Activated CD8-positive, alpha-beta memory T cell treated with anti-CD3 and anti-CD28 coated beads for 1 hour (primary cell): ENCODE measurements at places on chromosomes 3 and 15.

- no peak for DNase-seq
Observed at GRCh38 chr15:89150762-89151664, 62.8 kb downstream of the ABHD2 start.

DNA sequence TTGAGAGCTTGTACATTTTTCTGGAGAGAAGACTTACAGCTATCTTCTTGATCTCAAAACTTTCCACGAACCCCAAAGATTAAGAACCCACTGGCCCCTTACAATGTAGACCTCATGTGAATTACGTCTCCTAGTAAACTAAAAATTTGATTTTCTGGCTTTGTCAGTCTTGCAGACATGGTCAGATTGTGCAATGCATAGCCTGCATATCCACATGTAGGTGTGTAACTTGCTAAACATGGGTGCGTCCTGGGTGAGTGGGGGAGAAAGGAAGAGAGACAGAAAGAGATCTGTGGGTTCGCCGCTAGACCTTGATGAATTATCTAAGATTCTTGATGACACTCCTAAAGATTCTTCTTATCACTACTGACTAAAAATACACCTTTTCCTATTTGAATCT lies 561.2 kb upstream of the MDFIC2 start:
- no peak for DNase-seq

DNA sequence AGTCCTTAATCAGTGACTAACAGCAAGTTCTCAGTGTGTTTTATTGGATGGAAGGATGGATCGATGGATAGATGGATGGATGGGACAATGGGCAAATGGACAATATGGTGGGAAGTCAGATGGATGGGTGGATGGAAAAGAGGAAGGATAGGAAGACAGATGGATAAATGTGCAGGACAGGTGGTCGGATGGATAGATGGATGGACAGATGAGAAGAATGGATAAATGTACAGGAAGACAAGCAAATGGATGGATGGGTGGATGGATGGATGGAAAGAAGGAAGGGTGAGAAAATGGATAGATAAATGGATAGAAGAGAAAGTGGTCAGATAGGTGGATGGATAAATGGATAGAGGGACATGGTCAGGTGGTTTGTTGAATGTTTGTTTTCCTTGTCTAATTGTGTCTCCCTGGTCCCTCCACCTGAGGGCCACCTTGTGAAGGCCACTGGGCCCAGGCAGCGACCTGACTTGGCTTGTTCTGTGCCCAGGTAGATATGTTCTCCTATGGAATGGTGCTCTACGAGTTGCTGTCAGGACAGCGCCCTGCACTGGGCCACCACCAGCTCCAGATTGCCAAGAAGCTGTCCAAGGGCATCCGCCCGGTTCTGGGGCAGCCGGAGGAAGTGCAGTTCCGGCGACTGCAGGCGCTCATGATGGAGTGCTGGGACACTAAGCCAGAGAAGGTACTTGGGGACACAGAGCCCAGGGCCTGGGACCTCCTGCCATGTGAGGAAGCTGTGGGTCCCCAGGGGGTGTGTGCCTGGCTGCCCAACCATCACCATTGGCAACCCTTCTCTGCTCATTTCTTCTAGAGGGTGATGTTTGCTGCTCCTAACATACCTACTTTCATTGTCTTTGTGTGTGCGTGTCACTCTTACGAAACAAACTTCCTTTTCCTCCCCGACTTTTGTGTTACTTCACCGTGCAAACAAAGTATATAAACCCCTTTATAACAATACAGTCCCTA lies 137.5 kb downstream of the LRRK1 start:
- DNase-seq = no peak

DNA sequence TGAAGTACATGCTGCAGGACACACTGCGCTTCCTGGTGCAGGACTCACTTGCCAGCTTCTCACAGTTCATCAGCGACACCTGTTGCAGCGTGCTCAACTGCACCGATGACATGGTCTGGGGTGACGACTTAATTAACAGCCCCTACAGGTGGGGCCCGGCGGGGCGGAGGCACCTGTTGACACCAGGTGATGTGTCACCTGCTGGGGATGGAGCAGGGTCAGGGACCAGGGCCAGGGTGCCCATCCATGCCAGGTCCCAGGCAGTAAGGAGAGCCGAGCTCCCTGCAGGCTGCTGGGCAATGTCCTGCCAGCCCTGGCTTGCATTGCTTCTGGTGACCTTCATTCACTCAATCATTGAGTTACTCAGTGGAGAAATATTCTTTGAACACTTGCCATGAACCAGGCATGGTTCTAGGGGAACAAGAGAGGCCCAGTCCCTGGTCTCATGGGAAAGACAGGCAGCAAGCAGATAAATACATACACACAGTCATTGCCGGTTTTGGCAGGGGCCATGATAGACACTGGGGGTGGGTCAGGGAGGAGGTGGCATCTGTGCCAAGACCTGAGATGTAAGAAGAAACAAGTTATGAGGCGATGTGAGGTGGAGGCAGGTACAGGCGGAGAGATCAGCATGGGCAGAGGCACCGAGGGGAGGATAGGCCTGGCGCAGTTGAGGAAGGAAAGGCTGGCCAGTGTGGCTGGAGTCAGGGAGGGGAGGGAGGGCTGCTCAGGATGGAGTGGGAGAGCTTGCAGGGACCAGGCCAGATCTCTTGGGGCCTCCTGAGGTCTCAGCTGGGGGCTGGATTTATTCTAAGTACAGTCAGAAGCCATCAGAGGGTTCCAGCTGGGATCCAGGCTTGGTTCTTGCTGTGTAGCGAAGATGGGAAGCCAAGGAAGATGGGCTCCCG lies 30.8 kb downstream of the DNAH1 start:
- DNase-seq = no peak

- no peak for DNase-seq
Observed at GRCh38 chr3:194468086-194468485, 18.7 kb downstream of the ATP13A3 start.

GRCh38 chr3:124707656-124708062 lies 22.6 kb upstream of the UMPS start:
- no peak for DNase-seq

GRCh38 chr3:127107002-127107401 lies 85.9 kb upstream of the PRR23E start:
- no peak for DNase-seq

- no peak for DNase-seq
Observed at GRCh38 chr15:32683906-32684584, 33.8 kb upstream of the GREM1 start.

GRCh38 chr3:73727117-73727821 lies 102.5 kb upstream of the PDZRN3 start:
- no peak for DNase-seq

DNA sequence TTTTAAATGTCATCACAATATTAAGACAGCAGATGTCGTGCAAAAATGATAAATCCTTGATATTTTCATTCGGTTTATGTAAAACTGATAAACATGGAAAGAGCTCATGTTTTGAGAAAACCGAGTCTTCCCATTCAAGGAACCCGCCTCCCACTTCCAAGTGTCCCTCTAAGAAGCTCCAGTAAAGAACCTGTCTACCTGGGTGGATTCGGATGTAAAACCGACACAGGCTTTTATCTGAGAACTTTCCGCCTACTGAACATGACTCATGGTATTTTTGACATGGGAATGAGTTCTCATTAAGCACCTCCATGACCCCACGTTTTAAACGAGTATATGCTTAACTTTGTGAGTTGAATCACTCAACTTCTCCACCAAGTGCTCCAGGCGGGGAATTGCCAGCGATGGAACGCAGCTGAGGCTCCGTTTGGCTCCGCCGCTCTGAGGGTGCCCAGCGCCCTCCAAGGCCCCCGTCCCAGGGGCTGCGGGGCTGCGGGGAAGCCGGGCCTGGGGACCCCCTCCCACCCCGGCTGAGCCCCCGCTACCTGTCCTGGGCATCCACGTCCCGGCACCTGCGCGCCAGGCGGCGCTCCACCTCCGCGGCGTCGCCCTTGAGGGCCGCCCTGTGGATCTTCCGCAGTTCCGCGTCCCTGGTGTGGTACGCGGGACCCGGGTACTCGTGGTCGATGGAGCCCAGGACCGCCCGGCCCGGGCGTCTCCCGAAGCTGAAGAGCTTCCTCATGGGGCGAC lies 119.9 kb downstream of the LMLN start:
- DNase-seq = no peak

GRCh38 chr3:46442576-46443530 lies 21.9 kb downstream of the LTF start:
- no peak for DNase-seq

DNA sequence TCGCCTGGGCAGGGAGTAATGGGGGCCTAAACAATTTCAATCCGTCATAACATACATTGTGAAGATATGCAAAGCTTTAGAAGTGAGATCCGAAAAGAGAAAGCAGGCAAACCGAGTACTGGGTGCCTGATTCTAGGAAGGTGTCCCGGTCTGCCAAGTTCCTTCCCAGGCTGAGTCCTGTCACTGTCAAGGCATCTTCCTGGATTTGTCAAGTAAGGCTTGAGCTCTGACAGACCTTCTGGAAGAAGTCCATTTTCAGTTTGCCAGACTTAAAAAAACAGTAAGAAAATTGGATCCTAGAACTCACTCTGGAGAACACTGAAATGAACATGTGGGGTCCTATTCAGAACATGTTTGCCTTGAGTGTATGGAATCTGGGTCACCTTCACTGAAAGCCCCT lies 253.9 kb downstream of the RORA start:
- no peak for DNase-seq

DNA sequence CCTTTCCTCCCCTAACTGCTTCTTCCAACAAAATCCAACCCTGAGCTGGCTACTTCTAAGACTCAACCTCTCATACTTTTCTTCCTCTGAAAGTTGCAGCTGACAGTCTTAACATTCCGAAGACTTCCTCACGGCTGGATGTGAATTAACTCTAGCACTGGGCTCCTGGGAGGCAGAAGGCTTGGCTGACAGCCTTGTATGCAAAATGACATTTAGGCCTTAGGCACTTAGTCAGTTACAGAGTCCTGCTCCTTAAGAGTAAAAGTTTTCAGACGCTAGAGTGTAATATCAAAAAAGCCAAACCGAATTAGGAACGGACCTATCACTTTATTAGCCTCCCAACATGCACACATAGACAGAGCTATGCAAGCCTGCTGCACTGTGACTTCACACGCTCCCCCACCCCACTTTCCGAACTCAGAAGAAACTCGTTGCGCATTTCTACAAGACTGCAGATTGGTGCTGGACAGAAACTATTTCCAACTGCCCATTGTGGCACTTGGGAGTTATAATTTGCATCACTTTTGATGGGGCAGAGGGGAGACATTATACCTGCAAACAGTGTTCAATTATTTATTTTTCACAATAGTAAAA lies 15.5 kb upstream of the ANXA2 start:
- no peak for DNase-seq

GRCh38 chr3:77303955-77304699 lies 264.2 kb downstream of the ROBO2 start:
- DNase-seq = no peak

GRCh38 chr3:177190756-177191681 lies 6.3 kb downstream of the TBL1XR1 start:
- no peak for DNase-seq

DNA sequence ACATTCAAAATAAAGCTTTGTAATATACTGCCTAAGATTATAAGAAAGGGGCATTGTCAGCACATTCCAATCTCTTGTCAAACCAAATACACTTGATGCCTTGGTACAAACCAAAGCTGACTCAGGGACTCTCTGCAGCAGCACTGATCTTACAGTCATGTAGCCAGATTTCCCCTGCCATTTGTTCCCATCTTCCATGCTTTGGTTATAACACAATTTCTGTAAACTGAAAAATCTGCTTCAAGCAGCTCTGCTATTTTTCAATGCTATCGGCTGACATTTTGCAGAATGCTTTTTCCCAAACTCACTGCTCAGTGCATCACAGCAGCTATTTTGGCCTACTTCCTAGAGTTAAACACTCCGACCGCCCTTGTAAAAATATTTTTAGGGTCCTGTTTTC lies 18.2 kb downstream of the PLOD2 start:
- DNase-seq = no peak

DNA sequence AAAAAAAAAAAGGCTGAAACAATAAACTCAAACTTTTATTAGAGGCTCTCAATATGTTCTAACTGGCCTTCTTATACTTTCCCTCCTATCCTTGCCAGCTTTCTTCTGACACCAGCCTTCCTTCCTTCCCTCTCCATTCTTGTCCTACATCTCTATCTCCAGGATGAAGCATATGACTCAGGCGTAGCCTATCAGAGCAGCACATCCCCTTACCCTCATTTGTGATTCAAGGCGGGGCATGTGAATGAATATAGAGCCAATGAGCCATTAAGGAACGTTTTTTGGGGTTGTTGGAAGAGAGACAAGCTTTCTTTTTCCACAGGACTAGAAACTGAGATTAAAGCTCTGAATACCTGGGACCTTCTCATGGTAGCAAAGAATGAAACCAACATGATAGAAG lies 25.1 kb upstream of the KCNMB3 start:
- no peak for DNase-seq

- DNase-seq = no peak
Observed at GRCh38 chr3:110383356-110383755, 688.3 kb upstream of the NECTIN3 start.

- DNase-seq = no peak
Observed at GRCh38 chr3:15781637-15782402, 16.0 kb downstream of the ANKRD28 start.

GRCh38 chr3:72938471-72939265 lies 50.8 kb downstream of the GXYLT2 start:
- DNase-seq = no peak

- no peak for DNase-seq
Observed at GRCh38 chr15:62291262-62291661, 126.2 kb upstream of the C2CD4B start.

DNA sequence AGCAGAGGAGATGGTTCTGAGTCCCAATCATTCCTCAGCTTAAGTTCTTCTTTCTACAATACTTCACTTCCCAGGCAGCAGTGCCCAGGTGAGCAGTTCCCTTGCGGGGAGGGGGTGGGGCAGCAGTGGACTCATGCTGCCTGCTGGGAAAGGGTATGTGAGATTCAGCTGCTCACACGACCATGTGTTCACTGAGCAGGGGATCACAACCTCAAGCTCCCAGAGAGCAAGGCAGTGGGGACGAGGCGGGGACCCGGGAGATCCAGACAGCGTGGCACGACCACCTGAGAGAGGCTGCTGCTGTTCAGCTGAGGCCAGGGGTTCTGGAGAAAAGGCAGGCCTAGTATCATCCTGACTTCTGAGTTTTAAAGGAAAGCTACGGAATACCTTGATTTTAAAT lies 166.6 kb downstream of the XXYLT1 start:
- no peak for DNase-seq

DNA sequence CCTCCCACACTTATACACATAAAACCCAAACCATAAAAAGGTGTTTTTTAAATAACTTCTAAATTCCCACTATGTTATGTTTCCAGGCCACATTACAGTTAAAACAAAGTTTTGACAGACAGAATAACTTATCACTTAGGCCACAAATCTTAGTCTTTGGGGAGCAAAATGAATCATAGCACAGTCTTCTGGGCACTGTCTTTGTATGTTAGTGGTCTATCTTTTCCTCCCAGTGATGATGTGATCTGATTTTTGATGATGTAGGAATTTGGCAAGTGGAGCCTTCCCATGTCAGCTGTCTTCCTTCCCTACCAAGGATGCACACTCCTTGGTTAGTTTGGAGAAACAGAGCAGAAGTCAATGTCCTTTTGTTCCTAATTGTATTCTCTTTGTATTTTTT lies 67.3 kb downstream of the THSD4 start:
- DNase-seq = no peak
